Activated gamma-delta T cell (primary cell): ENCODE measurements at places on chromosomes 7 and 10.

GRCh38 chr10:115969591-115969990 is 303.4 kb downstream of the GFRA1 start:
- no peak for DNase-seq

- no peak for DNase-seq
Measured at GRCh38 chr7:30155481-30155880, 20.7 kb downstream of the MTURN start.

- no peak for DNase-seq
Measured at GRCh38 chr7:82347808-82348207, 95.8 kb downstream of the CACNA2D1 start.

DNA sequence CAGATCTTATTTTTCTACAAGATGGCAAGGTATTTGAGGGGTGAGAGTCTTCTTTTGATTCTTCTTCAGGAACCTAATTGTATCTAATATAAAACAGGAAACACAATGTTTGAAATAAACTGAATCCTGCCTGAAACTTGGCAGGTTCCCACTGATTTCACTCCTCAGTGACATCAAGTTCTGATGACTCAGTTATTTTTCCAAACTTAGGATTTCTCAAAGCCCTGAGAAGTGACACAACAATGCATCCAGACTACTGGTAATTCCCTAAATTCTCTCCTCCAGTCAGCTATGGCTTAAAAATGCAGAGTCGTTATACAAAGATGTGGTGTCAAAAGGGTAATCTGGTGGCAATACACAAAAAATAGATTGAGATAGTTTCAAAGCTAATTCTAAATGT is 80.9 kb downstream of the ABLIM1 start:
- no peak for DNase-seq

GRCh38 chr7:107118109-107118900 is 50.5 kb upstream of the HBP1 start:
- no peak for DNase-seq

- DNase-seq: no peak
Measured at GRCh38 chr10:102462512-102463054, 11.2 kb upstream of the C10orf95 start.

DNA sequence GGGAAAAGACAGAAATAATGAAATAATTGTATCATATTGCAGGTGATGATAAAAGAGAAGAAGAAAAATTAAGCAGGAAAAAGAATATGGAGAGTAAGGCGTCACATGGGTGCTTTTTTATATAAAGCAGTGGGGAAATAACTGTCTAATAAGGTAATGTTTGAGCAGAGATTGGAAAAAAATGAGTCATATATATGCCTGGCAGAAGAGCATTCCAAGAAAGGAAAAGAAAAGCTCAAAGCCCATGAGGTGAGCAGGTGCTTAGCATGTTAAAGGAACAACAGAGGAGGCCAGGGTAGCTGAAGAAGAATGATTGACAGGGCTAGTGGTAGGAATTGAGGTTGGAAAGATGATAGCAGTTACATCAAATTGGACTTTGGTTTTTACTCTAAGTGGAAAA is 739.5 kb downstream of the SORCS1 start:
- DNase-seq: no peak

DNA sequence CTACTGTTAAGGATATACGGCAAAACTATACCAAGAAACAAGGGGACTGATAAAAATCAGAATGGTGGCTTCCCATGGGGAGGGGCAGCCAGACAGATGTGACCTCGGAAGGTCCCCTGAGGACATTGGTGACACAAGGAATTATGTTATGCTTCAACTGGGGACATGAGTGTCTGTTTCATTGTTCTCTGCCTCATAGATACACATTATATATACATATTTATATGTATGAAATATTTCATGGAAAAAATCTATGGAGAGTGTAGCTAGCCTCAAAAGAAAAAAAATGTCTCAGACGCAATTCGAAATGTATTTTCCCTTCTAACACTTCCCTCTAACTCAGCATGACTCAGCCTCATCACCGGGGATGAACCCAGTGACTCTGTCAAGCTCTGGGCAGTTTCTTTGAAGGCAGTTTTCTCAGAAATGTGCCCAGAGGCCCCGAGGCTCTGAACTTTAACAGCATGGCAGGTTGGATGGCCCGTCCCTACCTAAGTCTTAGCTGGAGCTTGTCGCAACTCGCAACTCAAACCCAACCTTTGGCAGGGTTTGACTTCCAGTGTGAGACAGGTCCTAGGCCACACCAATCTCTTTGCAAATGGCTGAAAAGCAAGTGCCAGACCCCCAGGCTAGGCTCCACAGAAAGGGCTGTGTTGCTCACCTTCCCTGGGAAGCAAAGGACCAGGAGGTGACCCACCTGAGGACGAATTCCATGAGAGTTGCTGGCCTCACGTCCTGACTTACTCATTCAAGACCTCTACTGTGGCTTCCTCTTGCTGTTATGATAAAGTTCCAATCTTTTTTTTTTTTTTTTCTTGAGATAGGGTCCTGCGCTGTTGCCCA is 86.9 kb downstream of the CARD11 start:
- DNase-seq: no peak

DNA sequence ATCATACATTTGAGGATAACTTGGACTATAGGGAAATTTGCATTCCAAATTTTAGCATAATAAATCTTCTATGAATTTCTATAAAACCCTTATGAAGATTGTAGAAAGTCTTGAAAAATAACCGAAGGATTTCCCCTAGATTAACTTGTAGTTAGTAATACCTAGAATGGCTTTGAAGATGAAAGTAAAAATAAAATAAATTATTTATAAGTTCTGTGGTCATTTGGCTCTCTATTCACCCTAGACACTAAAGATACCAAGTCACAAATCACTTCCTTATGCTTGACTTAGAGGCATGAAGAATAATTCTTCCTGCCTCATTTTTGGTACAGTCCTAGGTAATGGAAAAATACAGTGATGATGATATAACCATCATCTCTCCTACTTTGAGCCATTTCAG is 79.3 kb downstream of the CSTF2T start:
- DNase-seq: no peak
